ENCODE measurements at places on chromosomes 1 and 21.
A peak's percentile ranks its signal among the peaks of the same experiment; 100 is the strongest.

- DNase-seq: peak; percentile 57
These were observed 4.2 kb upstream of the ECE1 start for GRCh38 chr1:21294266-21294989.

DNA sequence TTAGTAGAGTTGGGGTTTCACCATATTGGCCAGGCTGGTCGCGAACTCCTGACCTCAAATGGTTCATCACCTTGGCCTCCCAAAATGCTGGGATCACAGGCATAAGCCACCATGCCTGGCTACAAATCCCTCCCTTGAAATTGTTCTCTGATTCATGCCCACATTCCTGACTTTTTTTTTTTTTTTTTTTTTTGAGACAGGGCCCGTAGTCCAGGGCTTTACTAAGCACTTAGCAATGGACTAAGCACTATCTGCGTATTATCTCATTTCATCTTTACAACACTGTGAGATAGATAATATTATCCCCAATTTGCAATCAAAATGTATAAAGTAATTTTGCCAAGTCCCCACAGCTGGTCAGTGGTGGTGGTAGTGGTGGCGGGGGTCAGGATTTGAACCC is 58.9 kb downstream of the VWA5B1 start:
- DNase-seq: no peak

- DNase-seq: no peak
These were observed 199.4 kb upstream of the EDN2 start for GRCh38 chr1:41683681-41684500.

DNA sequence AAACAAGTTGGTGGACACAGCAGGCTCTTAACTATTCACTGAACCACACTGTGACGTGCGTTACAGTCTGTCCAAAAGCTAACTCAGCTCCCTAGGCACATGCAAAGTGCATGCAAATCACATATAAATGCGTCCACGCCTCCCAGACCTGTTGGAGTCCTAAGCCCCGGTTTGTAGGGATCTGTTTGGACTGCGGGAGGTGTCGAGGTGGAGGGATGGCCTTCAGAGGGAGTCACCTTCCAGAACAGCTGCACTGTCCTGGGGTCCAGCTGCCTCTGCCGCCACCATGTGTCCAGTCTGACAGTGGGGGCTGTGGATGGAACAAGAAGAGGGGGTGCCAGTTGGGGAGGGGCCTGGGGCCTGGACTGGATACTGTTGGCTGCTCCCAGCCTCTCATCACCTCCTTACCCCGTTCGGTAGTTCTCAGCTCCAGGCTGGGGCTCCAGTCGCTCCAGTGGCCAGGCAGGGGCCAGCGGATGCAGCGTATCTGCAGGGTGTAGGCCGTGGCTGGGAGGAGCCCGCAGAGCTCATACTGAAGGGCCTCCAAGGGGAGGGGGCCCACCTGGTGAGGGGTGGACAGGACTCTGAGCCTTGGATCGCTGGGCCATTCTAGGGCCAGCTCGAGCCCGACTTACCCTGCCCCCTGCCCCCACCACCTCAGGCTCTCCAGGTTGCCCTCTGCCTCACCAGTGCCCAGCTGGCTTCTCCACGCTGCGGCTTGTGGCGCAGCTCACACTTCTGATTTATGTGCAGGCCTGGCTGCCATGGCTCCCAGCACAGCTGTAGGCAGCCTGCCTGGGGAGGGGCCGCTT is 7.9 kb upstream of the MRPS15 start:
- DNase-seq: no peak

DNA sequence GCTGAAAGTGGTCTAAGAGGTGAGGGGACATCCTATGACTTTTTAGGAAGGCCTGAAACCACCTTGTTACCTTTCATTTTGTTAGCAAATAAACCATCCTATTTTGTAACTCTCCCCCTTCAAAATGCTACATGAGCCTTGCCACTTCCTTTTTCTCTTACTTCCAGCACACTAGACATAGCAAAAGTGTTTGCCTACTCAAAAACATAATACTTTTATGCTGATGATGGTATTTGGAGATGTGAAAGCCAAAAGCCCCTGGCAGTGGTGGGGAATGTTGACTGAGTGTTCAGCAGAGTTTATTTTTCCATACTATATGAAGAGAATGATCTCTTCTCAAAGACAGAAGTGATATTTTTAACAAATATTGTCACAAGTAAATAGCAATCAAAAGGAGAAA is 134.2 kb downstream of the EDEM3 start:
- no peak for DNase-seq

GRCh38 chr1:201511396-201511940 is 4.5 kb upstream of the CSRP1 start:
- no peak for DNase-seq

DNA sequence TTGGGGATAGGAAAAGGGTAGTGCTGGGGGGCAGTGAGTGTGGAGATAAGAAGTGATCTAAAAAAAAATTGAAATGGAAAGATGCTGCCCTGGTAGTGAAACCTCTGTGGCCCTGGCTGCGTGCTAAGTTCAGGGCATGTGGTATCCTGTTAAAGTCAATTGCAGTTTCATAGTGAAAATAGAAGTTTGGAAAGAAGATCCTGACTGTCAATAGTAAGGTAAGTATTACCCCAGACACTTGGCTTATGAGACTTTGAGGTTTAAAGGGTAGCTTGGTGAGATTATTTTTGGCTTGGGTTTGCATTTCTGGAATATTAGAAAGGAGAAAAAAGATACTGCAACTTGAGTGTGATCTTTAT is 6.8 kb downstream of the ARID1A start:
- DNase-seq: no peak

- DNase-seq: no peak
These were observed 3.0 kb downstream of the SRP9 start for GRCh38 chr1:225780630-225781029.

DNA sequence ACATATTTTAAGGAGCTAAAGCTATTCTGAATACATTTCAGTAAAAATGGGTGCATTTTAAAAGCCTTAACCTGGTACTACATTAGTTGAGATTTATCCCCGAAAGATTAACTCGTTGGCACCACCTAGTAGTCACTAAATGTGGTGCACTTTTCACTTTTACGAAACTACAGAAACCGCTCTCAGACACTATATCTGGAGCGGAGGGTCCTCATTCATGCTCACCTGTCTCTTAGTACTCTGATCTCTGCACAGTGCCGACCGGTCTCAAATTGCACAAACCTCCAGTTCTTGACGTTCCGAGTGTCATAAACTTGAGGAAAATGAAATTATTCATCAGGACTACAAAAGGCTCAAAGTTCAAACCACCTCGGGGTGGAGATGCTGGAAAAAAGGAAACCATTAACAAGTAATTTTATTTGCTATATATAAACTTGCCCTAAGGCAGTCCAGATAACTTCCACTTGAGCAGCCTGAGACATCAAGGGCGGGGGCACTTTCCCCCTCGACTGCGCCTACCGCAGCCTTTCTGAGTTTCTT is 722 bp downstream of the LZIC start:
- DNase-seq: no peak

DNA sequence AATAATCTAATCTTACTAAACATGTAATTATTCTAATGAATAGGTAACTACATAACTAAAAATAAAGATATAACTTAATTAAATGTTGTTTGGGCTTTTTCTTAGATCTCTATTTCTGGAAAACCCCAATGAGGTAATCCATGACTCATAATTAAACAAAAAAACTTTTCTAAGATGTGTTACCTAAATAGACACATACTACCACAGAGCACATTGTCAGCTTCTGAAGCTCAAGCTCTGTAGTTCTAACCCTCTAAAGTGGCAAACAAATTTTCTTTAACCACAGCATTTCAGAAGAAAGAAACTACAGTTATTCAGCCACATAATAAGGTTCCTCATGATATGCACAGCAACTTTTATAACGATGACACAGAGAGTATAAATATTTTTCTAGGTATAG is 4.2 kb downstream of the OR6K3 start:
- no peak for DNase-seq

DNA sequence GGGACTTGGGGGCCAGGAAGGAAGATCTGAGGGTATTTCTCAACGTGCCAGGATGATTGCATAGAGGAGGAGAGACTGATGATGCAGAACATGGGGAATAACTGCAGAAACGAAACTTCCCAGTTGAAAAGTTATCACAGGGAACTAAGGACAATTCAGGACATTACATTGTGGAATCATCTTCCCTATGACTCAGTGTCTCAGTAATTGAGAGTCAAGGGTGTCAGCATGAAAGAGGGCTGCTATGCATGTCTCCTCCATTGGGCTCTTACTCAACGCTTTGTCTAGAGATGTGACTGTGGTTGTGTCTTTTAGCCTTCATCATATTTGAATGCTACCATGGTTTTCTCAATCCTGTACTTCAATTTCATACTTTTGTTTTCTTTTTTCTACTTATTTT is 48.9 kb upstream of the PTGFR start:
- DNase-seq: no peak

- DNase-seq: no peak
These were observed 4.9 kb downstream of the DNTTIP2 start for GRCh38 chr1:93874025-93874651.

GRCh38 chr1:92486251-92487077 is at the start of gene GFI1:
Gene GFI1 (minus strand): TSS chr1:92486925. CDS start chr1:92483487, 3,438 bp downstream.
- peak; percentile 24 for DNase-seq

- DNase-seq: no peak
These were observed 233.4 kb downstream of the DSCAM start for GRCh38 chr21:40613546-40614030.

GRCh38 chr1:235454021-235454420 is 50.2 kb downstream of the B3GALNT2 start:
- DNase-seq: no peak

GRCh38 chr1:243645281-243645680 is 204.8 kb downstream of the AKT3 start:
- no peak for DNase-seq

DNA sequence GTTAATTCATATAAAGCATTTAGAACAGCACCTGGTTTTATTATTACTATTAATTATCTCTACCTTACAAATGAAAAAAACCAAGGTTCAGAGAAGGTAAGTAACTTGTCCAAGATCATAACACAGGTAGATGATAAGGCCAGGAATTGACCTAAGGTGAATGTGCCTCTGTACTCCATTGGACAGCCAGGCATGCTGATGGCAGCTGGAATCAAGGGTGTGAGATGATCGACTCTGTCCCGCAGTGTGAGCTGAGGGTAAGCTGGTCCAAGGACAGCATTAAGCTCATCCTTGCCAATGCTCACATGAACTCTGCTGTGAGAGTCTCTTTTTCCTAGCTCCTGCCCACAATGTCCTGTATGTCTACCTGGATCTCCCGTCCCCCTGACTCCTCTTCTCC is 58.4 kb downstream of the DMAP1 start:
- no peak for DNase-seq

- no peak for DNase-seq
These were observed 58.9 kb downstream of the SWT1 start for GRCh38 chr1:185215911-185216310.

- DNase-seq: no peak
These were observed 27.3 kb downstream of the AGMAT start for GRCh38 chr1:15557594-15557993.

DNA sequence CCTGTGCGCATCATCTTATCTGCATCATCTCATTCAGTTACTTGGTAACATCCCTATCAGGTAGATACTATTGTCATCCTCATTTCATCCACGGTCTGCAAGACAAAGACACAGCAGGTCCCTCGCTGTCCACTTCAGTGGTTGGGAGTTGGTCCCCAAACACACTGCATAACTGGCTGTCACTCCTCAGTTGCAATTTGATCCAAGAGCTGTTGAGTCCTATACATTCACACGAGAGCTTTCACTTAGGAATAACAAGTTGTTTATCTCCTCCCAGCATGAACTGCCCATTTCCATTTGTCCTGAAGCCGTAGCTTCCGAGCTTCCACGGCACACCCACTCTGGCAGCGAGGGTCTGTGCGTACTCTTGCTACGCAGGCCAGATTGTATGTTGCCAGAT is 472.0 kb downstream of the CAMTA1 start:
- DNase-seq: no peak

GRCh38 chr1:64696879-64697278 is 48.0 kb upstream of the RAVER2 start:
- no peak for DNase-seq

DNA sequence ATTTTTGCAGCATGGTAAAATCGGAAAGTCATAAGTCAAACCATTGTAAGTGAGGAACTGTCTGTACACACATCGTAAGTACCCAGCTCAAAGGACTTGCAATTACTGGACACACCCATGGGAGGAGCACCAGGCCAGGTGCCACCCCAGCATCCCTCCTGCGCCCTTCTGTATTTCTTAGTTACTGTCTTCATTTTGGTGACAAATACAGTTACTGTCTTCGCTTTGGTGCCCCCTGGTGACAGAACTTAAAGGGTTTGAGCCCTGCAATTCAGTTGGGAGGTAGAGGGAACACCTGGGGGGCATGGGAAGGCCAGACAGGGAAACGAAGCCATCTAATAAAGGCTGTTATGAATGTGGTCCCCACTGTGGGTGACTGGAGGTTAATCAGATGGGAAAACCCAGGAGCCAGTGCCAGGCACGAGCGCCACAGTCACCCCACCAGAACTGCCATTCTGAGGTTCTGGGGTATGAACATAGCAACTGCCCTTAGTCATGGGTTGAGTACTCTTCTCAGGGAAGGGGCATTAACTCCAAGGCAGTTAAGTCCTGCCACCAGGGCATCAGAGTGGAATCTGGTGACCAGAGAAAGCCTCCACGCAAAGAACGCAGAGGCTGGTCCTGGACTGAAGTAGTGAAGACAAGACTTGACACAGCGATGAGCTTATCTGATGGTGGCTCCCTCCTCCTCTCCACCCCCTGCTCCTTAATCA is 612.9 kb downstream of the PTPRU start:
- DNase-seq: no peak

- DNase-seq: no peak
These were observed 4.1 kb downstream of the TAGLN2 start for GRCh38 chr1:159921251-159921650.

GRCh38 chr1:180287988-180288705 is 58.1 kb downstream of the LHX4 start:
- DNase-seq: no peak

DNA sequence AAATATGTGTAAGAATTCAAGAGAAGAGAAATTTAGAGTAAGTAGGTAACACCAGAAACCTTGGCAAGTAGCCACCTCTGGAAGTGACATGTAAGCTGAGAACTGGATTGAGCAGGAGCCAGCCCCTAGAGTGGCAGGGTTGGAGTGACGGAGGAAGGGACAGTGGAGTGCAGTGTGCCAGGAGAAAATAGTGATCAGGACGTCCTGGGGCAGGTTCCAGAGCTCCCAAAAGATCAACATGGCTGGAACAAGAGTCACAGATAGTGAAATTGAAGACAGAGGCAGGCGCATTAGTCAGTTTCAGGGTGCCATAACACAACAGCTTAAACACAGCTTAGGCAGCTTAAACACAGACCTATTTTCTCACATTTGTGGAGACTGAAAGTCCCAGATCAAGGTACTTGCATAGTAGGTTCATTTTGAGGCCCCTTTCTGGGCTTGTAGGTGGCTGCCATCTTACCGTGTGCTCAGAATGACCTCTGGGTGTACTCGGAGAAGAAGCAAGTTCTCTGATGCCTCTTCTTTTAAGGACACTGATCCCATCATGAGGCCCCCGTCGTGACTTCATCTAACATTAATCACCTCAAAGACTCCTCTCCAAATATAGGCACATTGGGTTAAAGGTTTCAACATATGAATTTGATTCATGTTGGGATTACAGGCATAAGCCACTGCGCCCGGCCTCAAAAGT is 37.2 kb downstream of the GNPAT start:
- no peak for DNase-seq

Data from stimulated activated CD8-positive, alpha-beta memory T cell treated with anti-CD3 and anti-CD28 coated beads, Interleukin-4, amount 100 ng/mL, for 1 hour (primary cell).